ENCODE measurements at places on chromosomes 1 and 21. TPM values are rescaled to one million over a fixed set of nuclear protein-coding genes. Genes with fewer than 3 reads are reported as not detected.

- DNase-seq = peak; percentile 89
These were observed 9.8 kb downstream of the ATP8B2 start for GRCh38 chr1:154335025-154335714.

GRCh38 chr1:34781844-34782391 lies 904 bp downstream of the GJB3 start:
- no peak for DNase-seq

GRCh38 chr1:204493984-204494280 lies 673 bp downstream of the PIK3C2B start:
- no peak for DNase-seq

GRCh38 chr21:33198346-33199099 lies 31.2 kb upstream of the IFNAR2 start:
- DNase-seq = no peak

GRCh38 chr1:152932170-152932811 lies 14.7 kb upstream of the SPRR5 start:
- no peak for DNase-seq

DNA sequence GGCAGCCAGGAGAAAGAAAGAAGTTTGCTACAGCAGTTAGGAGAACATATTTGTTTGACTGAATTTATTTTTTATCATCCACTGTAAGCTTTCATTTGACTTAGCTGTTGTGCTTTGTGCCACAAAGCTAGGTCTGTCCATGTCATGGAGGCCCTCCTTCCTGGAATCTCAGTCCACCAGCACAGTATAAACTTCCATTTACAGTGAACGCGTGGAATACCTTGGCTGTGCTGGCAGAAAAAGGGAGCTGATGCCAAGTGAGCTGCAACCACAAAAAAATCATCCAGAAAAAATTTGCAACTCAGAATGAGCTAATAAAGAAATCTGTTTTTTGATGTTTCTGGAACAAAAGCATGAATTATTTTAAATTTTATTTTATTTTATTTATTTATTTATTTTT lies 72.6 kb downstream of the ATP6V1G3 start:
- no peak for DNase-seq

GRCh38 chr1:5423109-5423508 lies 569.1 kb downstream of the NPHP4 start:
- no peak for DNase-seq

Gene GPR25
- 3.1 TPM for total RNA-seq
